ENCODE measurements at places on chromosomes 7 and 10.

DNA sequence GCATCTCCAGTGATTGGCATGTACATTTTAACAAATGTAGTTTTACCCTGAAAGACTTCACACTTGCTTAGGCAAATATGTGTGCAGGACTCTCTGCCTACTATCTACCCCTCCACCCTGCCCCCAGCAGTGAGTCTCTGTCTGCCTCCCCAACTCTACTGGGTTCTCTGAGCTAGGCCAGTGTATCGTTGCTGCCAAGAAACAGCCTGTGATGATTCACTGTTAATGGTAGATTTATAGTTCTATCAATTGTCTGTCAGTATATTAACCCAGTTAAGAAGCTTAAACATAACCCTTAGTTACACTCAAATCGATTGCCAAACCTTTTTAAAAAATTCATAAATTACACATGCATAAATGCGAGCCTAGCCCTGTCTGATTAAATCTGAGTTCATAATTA, 137.0 kb downstream of the SND1 start:
- DNase-seq: no peak

DNA sequence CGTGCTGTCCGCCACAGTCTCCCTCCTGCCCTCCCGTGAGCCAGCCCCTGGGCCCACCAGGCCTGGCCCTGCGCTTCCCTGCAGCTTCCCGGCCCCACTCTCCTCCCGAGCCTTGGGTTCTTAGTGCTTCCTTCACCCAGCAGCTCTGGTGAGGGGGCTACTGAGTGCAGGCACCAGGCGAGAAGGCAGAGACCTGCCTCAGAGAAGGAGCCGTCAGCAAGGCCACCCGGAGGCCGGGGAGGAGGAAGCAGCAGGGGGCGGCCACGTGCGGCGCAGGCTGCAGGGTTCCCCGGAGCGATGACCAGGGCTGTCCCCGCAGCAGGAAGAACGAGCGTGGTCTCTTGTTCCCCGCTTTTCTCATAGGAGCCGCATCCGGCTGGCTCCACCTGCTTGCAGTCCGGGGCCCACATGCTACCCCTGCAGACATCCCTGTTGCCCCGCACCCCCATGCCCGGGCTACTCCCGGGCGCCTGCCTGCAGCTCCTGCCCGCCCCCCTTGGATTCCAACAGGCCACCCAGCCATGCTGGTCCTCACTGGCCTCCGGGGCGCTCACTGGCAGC, 20.5 kb downstream of the YKT6 start:
- DNase-seq: peak; percentile 18

DNA sequence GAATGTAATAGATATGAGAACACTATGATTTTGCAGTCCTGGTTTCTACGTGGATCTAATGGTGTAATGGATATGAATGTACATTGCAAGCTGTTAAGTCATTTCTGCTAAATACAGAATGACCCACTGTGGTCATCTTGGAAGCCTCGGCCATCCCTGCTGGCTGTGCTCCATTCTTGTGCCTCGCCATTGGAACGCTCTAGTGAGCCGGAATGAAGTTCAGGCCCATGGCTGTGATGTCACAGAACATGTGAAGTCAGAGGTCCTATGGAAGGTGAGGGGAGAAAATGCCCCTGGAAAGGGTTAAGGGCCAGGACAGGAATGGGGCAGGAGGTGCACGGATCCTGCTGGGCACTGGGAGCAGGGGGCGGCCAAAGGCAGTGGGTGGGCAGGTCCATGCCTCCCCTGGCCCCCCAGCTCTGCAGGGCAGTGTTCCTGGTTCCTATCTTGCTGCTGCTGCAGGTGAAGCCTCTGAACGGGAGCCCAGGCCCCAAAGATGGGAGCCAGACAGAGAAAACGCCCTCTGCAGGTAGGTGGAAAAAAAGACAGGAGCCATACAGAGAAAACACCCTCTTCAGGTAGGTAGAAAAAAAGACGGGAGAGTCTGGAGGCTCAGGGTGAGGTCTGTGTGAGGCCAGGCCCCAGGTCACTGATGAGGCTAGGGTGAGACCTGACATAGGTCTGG, at the start of gene LLCFC1:
Gene LLCFC1 (plus strand): TSS at position 259 of the 685 bp plus-strand sequence. CDS start 138 bp downstream, at position 397.
- DNase-seq: no peak

- peak; percentile 90 for DNase-seq
These were observed 322.9 kb downstream of the PTEN start for GRCh38 chr10:88186335-88186734.

GRCh38 chr7:12315049-12315448, 88.6 kb downstream of the VWDE start:
- DNase-seq: no peak

DNA sequence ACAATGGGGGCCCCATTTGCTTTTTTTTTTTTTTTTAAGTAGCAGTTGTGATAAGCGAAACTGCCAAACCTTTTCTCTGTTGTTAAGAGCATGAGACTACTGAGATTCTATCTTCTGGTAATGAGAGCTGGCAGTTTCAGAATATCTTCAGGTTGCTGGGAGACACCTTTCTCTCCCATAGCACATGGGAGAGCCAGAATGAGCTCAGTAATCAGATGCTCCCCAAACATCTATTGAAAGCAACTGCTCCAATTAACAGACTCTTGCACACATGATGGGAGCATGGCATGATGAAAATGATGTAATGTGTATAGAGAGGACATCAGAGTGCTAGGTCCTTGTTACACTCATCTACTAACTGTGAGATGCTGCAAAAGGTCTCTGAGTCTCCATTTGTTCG, 18.8 kb downstream of the MYO3A start:
- DNase-seq: no peak

GRCh38 chr7:151273651-151274390, 25.3 kb upstream of the SMARCD3 start:
- no peak for DNase-seq

DNA sequence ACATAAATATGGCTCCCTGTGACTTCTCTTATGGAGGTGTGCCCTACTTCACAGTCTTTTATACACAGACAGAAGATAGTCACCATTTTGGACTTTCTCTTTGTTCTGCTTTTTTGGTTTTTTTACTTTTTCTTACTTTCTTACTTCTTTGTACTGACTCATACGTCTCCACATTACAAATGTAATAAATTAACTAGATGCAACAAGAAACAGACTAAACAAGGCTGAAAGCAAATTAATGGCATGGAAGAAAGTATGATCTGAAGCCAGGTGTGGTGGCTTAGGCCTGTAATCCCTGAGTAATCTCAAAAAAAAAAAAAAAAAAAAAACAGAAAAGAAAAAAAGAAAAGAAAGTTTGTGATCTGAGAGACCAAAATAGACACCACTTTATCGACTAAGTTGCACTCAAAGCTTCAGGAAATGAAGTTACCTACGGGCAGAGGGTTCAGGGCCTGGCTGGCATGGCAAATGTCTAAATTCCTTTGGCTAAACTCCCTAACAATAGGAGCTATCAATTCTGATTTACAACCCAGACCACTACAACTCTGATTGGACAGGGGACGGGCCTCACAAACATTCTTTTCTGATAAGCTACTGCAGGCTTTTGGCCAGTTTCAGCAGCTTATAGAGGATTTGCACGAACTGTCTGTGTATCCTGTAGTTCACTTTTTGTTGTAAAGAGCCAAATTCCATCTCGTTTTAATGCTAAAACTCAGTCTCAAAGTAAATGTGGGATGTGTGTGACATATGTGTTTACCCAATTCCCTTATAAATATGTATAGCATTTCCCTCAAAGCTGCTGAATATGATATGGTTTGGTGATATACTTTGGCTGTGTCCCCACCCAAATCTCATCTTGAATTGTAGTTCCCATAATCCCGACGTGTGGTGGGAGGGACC, 129.1 kb downstream of the SEPTIN14 start:
- DNase-seq: peak; percentile 13

- no peak for DNase-seq
These were observed 62.8 kb downstream of the CHST15 start for GRCh38 chr10:124030492-124031110.

- DNase-seq: no peak
These were observed 104.8 kb downstream of the ITIH5 start for GRCh38 chr10:7561985-7562384.

GRCh38 chr7:91636129-91636724, 244.3 kb downstream of the MTERF1 start:
- DNase-seq: peak; percentile 24

DNA sequence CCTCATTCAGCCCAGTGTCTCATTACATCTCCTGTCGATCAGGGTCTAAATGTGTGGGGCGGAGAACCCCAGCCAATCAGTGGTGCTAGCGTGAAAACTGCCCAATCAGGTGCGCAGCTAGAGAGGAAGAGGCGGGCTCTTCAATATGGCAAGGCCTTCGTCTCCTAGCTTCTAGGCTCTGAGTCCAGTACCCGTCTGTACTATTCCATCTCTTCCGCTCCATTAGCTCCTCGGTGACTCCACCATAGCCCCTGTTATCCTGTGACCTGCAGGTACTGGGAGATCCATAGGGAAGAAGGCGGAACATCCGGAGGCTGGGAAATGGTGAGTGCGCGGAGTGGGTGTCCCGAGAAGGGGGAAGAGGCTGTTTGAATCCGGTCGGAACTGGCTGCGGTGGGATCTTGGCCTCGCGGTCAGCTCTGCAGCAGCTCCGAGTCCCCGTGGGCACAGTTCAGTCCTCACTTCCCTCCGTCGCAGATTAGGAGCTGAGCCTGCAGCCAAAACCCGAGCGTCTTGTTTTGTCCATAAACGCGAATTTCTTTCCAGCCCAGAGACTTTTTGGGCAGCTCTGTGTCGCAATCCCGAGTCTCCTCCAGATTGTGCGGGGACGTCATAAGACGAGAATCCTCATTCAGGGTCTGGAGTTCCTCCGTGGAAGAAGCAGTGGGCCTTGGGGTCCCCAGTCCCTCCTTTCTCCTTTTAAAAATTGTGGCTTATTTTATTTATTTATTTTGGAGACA, at the start of gene ZNF727:
Gene ZNF727 (plus strand): TSS at position 134 of the 740 bp plus-strand sequence. CDS start 188 bp downstream, at position 322.
- DNase-seq: no peak

- DNase-seq: no peak
These were observed 22.1 kb upstream of the HSPB1 start for GRCh38 chr7:76280408-76280807.

DNA sequence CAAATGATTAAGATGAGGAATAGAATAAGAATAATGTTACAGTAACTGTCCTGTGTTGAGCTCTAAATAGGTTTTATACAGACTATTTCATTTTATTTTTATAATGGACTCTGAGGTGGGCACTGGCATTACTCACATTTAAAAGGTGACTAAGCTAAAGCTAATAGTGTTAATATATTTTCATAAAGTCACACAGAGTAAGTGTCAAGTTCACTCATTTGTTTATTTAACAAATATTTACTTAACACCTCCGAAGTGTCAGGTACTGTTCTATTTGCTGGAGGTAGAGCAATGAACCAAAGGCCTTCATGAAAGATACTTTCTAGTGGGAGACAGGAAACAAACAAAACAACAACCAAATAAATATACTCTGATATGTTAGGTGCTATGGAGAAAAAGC, 44.0 kb downstream of the ASB4 start:
- no peak for DNase-seq

GRCh38 chr10:72234560-72235095, 18.6 kb upstream of the ASCC1 start:
- DNase-seq: no peak

DNA sequence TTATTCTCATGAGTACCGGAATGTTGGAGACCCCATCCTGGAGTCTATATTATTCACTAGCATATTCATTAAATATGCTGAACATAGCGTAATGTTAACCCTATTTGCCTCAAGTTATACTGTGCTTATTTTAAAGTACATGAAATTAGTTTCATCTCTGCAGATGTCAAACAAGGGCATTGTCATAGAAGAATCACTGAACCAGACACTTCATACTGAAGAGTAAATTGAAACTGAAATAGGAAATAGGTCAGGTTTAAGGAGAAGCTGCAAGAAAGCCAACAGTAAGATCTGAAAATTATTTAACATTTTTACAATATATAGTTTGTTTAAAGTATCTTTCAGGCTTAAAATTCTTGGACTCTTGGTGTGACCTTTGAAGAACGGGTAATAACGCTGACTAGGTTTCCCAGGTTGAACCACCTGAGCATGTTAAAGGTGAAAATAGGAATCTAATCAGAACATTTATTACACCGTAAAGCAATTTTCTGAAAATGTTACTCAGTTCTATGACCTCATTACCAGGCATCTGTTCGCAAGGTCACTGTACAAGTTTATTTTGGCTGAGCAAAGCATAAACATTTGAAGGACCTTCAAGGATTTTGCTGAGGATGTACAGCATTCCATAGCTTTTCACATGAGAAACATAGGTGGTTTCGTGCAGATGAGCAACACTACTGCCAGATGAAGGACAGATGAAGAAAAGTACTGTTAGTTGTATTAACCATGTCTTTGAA, 82.7 kb downstream of the REEP3 start:
- DNase-seq: peak; percentile 19

DNA sequence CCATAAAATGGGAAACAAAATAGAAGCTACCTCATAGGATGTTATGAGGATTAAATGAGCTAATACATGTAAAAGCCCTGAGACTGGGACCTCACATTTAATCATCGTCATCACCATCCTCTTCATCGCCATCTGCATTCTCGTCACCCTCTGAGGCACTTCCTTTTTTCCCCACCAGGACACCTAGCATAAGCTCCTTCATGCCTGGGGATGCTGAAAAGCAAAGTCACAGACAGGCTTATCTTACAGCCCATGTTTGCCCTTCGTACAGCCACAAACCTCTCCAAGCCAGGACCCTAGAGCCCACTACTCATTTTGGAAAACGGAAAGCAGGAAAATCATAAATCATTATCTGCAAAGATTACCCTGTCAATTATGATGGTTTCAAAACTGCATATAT, 249.6 kb downstream of the GPAM start:
- DNase-seq: no peak

DNA sequence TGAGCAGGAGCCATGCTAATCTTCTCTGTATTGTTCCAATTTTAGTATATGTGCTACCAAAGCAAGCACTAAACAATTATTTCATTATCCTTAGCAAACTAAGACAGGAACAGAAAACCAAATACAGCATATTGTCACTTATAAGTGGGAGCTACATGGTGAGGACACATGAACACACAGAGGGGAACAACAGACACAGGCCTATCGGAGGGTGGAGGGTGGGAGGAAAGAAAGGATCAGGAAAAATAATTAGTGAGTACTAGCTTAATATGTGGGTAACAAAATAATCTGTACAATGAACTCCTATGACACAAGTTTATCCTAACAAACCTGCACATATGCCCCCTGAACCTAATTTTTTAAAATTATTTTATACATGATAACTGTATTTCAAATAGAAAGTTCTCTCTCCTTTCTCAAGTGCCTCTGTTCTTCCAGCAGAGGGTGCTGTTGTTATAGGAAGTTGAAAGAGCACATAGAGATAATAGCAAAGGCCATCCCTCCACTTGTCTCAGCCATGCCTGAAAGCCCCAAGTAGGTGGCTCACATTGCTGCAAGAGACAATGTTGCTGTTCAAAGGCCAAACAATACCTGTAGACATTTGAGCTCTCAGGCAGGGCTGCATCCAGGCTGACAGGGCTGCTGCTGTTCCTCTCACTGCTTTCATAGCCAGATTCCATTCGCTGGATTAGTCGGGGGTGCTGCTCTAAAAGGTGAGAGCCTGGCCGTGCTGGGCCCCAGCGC, 33.4 kb upstream of the PPP3CB start:
- peak; percentile 71 for DNase-seq

GRCh38 chr7:84693483-84693882, 493.4 kb downstream of the SEMA3D start:
- no peak for DNase-seq

GRCh38 chr7:1696671-1697498, 26.8 kb downstream of the ELFN1 start:
- no peak for DNase-seq

GRCh38 chr10:70898687-70899086, 10.3 kb upstream of the PCBD1 start:
- DNase-seq: peak; percentile 35

GRCh38 chr7:127791446-127792189, 139.6 kb downstream of the SND1 start:
- peak; percentile 55 for DNase-seq

- DNase-seq: no peak
These were observed 964 bp downstream of the FRMD4A start for GRCh38 chr10:14329746-14330173.

Measured in EL (cell line).